ENCODE measurements at places on chromosomes 4 and X.

DNA sequence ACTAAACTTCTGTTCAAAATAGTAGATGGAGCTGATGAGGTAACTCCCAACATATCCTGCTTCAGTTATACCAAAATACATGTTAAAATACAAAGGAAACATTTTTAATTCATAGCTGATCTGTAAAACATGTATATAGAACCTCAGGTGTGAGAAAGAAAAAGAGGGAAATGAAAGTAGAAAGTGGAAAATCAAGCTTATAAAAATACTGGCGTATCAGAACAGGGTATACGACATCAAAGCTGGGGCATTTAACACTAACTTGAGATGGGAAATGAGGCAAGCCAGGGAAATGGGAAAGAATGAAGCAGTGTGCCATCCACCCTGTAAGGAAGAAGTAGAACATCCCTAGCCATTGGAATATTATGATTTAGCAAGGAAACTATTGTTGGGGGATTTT, 767.5 kb downstream of the DMD start:
- no peak for DNase-seq

GRCh38 chr4:6724421-6725111, 8.6 kb downstream of the BLOC1S4 start:
- DNase-seq, result no peak

DNA sequence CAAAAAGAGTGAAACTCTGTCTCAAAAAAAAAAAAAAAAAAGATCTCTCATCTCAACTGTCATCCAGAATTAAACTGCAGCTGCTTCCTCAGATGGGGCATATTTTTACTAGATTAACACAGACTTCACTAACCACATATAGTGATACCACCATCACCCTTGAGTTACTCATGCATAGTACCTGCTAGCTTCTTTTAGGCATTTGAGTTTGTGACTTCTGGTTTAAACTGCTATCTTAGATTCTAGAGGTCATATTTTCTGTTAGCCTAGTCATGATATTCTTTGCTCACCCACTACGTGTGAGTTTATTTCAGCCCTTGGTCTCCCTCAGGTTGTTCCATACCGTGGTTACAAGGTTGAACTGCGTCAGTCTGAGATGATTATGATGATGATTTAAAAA, 154.9 kb upstream of the BMP3 start:
- no peak for DNase-seq

DNA sequence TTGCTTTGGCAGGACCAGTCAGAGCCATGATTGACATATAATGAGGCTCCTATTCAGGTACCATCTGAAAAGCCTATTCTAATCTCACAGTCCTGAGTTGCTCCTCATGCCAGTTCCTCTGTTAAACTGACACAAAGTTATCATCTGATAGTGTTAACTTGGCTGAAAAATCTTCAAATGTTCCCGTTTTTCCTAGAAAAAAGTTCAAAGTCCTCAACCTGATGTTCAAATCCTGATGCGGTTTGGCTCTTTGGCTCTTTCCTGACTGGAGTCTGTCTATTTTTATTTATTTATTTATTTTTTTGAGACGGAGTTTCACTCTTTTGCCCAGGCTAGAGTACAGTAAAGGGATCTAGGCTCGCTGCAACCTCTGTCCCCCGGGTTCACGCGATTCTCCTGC, 244.2 kb downstream of the ANKRD50 start:
- DNase-seq, result no peak

DNA sequence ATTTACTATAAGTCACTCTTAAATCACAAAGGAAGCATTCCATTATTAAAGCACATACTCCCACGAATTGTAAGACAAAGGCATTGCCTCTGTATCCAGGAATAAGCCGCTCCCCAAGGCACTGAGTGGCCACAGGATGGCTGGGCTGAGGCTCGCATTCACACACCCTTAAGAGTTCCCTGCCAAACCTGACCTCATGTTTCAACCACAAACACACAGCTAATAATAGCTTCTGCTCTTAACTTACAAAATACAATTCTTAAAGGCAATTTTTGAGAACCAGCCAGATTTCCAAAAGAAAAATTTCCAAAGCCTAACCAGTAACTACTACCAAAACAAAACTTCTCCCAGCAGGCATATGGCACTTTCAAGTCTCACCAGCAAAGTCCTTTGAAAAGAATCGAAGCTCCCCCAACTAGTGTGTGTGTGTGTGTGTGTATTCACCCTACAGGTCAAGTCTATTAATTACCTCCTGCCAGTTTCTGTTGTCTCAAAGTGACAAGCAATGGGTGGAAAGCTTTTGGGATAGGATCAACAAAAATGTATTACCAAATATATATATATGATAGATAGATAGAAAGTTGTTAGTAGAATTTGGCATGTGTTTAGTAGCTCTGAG, 36.0 kb downstream of the ARHGAP6 start:
- DNase-seq, result no peak

DNA sequence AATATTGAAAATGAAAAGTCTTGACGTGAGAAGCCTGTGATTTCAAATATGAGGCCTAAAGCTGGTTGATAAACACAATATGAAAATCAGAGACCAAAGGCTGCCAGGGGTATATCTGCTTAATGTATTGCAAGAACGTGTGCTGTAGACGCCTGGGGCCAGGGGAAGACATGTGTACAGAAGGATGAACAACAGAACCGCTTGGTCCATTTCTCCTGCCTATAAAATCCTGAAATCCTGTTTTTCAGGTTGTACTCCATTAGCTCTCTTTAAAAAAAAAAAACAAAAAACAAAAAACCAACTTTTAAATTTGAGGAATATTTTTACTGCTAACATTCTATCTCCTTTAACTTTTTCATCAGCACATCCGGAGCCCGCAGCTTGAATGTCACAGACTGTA, 109.2 kb downstream of the STOX2 start:
- no peak for DNase-seq

GRCh38 chr4:102474736-102475504, 26.2 kb upstream of the NFKB1 start:
- no peak for DNase-seq

- DNase-seq, result no peak
Observed at GRCh38 chrX:102739657-102740056, 19.1 kb downstream of the GPRASP3 start.

DNA sequence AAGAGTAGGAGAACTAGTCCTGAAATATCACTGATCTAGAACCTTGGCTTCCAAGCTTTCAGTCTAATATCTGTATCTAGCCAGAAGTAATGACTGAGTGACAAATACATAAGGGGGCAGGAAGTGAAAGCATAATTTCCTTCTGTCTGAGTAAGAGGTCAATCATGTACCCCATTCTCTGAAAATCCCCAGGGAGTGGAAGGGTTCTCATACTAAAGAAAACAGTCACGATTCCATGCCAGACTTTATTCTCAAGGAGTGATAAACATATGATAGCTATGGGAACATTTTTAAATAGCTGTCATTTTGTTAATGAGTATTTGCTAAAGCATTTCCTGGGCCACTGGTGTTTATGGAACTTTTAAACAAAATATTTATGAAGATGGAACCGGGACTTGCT, 308.5 kb downstream of the ARHGAP24 start:
- DNase-seq, result no peak

GRCh38 chr4:176902710-176903323, 110.1 kb upstream of the VEGFC start:
- no peak for DNase-seq

GRCh38 chrX:46757593-46757992, 1.3 kb downstream of the SLC9A7 start:
- no peak for DNase-seq

- DNase-seq, result no peak
Observed at GRCh38 chr4:186780291-186781031, 56.8 kb upstream of the FAT1 start.

- DNase-seq, result no peak
Observed at GRCh38 chr4:27217261-27217769, 356.7 kb downstream of the STIM2 start.

DNA sequence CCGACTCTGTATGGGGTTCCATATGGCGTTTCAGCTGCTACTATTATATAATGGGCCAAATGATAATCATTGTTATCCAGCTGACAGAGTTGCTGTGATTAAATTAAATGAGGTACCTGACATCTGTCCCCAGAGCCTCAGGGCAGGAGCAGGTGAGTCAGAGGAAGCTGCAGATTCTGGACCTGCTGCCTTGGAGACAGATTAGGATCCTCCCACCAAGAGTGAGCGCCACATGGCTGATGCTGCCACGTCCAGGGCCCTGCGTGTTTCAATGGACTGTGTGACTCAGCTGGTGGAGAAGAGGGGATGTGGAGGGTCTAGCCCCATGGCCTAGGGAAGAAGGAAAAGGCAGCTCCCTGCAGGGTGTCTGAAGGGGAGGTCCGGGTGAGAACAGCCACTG, 28.3 kb upstream of the UXT start:
- no peak for DNase-seq

GRCh38 chr4:46656071-46656470, 253.0 kb downstream of the COX7B2 start:
- DNase-seq, result no peak

GRCh38 chr4:52617336-52618020, 41.6 kb downstream of the USP46 start:
- no peak for DNase-seq

DNA sequence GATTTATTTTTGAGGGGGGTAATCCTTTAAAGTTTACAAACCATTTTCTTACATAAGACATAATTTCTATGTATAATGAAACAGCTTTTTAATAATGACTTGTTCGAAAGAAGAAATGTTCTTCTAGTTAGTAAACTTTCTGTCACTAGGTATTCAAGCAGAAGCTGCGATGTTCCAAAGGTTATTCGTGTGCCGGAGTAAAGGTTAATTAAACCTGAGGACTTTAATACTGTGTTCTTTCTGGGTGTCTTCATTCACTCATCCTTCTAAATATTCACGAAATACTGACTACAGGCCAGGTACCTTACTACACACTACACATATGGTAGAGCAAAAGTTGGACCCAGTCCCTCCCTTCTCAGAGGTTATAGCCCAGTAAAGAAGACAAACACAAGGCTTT, 96.7 kb downstream of the NR3C2 start:
- DNase-seq, result no peak

DNA sequence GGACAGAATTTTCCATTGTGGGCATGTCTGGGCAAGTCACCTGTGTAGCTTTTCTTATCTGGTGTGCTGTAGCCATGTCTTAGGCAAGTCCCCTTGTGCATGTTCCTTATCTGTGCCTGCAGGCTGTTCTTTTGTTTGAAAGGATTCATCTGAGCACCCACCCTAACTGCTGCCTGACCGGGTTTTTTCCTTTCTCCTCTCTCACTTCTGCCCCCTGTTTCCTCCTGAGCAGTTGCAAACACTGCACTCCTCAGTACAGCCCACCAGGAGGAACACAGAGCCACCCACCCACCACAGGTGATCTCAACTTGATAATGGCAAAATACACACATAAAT, 29.2 kb upstream of the IL9R start:
- DNase-seq, result no peak

DNA sequence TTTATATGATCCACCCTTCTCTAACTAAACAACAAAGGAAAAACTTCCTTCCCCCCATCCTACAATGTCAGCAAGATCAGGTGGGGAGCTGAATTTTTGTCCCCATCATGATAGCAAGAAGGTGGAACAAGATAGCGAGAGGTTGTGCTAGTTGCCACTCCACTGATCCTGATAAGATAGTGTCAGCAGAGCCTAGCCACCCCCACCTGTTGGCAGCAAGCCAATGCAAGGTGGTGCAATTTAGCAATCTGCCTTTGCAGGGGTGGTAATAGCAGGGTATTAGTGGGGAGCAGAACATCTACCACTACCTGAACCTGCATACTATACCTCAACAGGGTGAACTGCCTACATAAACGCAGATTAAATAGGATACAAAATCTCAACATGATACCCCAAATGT, 80.2 kb upstream of the MAMLD1 start:
- DNase-seq, result no peak

GRCh38 chr4:47718696-47719095, 119.2 kb downstream of the CORIN start:
- DNase-seq, result no peak
